ENCODE measurements at places on chromosomes 13 and 19.

DNA sequence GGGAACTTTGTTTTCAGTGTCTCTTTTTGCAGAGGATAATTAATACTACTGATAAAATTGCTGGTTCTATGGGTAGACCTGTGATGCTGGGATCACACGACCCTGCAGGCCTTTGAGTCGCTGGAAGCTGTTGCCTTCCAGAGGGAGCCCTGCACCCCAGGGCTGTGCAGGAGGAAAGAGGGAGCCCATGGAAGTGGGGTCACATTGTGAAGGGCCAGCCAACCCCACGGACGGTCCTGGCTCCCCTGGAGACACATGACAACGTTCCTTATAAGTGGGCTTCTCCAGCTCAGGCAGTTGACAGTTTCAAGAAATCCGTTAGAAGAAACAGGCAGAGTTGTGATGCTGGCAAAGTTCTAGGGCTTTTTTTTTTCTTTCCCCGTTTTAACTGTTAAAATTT lies 98.0 kb downstream of the ZDHHC20 start:
- no peak for DNase-seq

- DNase-seq, result no peak
Observed at GRCh38 chr13:105251293-105251692, 1284.2 kb downstream of the EFNB2 start.

- DNase-seq, result no peak
Observed at GRCh38 chr19:2768365-2769132, 14.5 kb downstream of the SGTA start.

GRCh38 chr13:86066611-86067365 lies 267.6 kb upstream of the SLITRK6 start:
- DNase-seq, result no peak

DNA sequence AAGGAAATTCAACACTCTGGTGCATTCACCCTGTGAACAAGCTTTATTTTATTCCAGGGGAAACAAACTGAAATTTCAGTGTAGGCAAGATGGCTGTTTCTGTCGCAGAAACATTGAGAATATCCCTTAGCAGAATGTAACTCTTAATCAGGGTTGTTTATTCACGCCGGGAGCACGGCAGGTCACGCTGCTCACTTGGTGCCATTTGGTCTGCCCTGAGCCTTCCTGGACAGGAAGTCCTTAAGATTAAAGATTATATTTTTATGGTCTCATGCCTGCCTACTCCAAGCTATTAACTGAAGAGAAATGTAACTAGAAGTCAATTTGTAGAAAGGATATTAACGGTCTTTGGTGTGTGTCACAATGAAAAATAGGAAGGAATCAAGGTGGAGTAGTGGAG lies 185.3 kb upstream of the ARGLU1 start:
- DNase-seq, result no peak

DNA sequence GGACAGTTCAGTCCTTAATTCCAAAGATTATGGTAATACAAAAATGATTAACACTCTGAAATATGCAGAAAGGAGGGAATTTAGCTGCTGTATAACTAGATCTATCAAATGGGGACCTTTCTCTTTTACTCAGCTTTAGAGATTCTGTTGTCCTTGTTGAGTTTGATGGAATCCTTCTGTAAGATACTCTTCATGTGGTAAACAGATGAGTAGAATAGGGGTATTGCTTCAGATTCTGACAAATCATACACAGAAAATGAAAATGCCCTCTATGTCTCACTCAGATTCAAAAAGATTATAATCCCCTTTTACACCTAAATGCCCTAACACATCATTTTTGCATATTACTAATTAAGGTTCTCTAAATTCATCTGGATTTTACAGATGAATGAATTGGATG lies 50.7 kb downstream of the ARHGAP35 start:
- DNase-seq, result no peak

GRCh38 chr13:86729206-86729605 lies 930.0 kb upstream of the SLITRK6 start:
- no peak for DNase-seq

DNA sequence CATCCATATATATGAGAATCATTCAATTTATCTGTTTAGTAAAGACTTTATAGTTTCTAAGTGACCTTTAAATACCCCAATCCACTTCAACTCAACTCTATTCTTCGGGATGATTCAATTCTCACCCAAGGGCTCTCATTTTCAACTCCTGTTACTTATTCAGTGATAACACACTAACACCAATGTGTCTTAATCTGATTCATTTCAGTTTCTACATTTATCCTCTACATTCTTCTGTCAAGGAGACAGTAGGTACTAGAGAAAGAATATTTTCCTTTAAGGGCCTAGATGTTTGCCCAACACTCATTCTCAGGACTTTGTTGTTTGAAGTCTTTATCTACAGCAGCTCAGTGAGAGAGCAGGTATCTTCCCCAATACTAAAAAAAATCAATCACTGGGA lies 7.1 kb downstream of the ARGLU1 start:
- DNase-seq, result no peak

GRCh38 chr13:26979334-26979733 lies 192.3 kb downstream of the USP12 start:
- DNase-seq, result no peak

DNA sequence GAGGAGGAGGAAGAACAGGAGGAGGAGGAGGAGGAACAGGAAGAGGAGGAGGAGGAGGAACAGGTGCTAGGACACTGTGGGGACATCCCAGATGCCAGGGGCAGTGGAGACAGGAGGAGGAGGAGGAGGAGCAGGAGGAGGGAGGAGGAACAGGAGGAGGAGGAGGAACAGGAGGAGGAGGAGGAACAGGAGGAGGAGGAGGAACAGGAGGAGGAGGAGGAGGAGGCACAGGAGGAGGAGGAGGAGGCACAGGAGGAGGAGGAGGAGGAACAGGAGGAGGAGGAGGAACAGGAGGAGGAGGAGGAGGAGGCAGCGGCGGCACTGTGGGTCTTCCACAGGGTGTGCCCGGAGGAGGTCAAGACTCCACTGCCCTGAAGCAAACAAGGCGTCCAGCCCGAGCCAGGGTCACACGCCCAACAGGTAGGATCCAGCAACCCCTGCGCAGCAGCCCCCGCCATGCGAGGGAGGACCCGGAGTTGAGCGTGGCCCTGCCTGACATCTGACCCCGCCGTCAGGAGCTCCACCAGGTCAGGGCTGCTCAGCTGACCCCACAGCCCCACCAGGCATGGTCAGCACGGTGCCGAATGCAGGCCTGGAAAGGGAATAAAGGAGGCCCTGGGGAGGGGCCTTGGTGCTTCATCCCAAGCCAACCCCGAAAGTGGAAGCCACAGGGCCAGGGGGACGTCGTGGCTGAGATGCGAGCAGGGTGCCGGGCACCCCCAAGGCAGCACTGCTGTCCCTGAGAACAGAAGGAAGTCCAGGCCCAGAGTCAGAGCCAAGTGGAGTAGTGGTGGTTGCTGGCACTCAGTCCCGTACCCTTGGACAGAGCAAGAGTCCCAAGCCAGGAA lies 9.2 kb downstream of the SBNO2 start:
- DNase-seq, result no peak

- DNase-seq, result peak; percentile 30
Observed at GRCh38 chr13:110575322-110576069, 14.0 kb upstream of the RAB20 start.

DNA sequence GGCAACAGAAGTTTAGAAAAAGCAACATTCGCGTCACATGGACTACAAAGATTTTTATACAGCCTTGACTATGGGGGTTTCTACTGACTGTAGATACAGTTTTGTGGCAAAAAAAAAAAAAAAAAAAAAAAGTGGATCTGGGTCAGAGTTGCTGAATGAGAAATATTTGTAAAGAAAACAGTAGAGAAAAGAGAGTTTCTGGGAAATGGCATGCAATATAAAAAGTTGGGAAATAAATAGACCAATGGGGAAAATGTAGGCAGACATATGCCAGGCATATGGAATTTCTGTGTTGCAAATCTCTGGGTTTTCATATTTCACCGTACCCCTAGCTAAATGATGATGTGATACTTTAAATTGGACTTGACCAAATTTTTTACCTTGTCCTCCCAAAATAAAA lies 315.3 kb downstream of the EFNB2 start:
- DNase-seq, result peak; percentile 22

Data from fibroblast of skin of right biceps (primary cell).